ENCODE measurements at places on chromosomes 1 and 21.

DNA sequence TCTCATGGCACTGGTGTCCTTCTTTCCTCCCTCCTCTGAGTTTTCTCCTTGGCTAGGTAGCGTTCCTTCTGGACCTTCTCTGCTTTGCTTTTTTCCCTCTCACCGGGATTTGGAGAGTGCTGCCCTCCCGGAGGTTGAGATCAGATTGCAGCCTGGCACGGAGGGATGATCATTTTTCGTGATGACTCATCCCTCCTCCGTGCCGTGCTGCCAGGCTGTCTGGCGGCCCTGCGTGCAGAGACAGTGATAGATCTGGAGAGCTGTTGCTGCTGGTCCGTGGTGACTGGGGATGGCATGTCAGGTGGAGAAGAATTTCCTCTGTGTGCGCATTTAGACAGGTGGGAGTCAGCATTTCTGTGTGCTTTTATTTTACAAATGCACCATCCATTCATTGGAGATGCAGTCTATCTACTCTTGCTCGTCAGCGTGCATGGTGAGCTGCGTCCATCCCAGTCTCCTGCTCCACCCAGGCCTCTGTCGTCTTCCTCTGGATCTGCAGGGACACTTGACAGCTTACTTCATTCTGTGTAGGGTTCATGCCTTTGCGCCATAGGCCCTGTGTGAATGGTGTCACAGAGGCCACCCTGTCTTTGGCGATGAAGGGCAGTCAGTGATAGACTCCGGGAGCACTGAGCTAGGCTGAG, 104.4 kb downstream of the PCBP3 start:
- no peak for DNase-seq

GRCh38 chr1:187476671-187477070, 647.9 kb downstream of the PLA2G4A start:
- no peak for DNase-seq

- DNase-seq, result no peak
Measured at GRCh38 chr1:205068001-205068400, 16.3 kb downstream of the TMEM81 start.

DNA sequence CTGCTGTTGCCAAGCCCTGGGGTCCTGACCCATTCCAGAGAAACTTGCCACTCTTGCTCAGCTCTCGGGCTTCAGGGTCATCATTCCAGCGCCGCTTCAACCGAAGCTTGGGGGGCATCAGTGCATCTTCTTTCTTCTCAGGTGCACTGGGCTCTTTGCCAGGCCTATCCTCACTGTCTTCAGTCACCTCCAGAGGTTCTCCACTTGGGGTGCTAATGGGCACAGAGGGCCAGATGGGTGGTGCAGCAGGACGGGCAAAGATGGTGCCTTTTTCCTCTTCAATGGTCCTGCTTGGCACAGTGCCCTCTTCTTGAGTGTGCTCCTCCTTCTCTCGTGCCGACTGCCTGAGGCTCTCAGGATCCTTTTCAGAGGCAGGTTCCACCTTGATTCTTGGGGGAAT, 13.3 kb downstream of the ETV3 start:
- DNase-seq, result no peak

- no peak for DNase-seq
Measured at GRCh38 chr21:43334214-43334958, 92.5 kb downstream of the SIK1 start.

- no peak for DNase-seq
Measured at GRCh38 chr1:243851257-243851756, 1.3 kb upstream of the AKT3 start.

GRCh38 chr1:88216441-88216840, 467.6 kb upstream of the PKN2 start:
- DNase-seq, result no peak

DNA sequence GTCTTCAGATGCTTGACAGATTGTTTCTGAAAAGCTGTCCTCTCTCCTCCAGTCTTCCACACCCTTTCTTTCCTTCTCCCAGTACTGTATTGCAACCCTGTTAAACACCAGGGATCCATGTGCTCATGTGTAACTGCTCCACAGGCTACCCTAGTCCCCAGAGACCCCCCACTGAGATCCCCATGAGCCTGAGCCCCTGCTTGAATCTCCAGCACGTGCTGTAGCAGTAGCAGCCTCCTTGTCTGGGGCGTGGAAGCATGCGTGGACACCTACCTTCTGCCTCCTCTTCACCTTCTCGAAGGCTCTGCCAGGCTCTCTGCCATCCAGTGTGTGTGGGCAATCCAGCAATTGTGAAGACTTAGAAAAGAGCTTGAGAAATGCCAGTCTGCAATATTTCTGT, 25.2 kb downstream of the GPR137B start:
- DNase-seq, result no peak

DNA sequence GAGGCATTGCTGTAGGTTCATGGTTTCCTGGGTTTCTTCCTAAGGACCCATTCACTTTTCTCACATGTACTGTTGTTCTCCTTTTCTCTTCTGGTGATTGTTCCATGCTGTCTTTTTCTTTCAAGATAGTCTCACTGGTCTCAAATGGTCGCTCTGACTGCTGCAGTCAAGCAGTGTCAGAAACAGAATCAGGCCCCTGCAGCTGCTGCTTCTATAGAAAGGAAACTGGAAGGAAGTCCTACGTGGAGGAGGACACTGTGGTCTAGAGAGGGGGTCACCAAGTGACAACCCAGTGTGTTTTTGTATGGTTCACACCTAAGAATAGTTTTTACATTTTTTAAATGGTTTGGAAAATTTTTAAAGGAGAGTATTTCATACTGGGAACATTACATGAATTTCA, 2.4 kb downstream of the NECAP2 start:
- DNase-seq, result no peak

- DNase-seq, result no peak
Measured at GRCh38 chr1:161915978-161916377, 107.7 kb downstream of the OLFML2B start.

DNA sequence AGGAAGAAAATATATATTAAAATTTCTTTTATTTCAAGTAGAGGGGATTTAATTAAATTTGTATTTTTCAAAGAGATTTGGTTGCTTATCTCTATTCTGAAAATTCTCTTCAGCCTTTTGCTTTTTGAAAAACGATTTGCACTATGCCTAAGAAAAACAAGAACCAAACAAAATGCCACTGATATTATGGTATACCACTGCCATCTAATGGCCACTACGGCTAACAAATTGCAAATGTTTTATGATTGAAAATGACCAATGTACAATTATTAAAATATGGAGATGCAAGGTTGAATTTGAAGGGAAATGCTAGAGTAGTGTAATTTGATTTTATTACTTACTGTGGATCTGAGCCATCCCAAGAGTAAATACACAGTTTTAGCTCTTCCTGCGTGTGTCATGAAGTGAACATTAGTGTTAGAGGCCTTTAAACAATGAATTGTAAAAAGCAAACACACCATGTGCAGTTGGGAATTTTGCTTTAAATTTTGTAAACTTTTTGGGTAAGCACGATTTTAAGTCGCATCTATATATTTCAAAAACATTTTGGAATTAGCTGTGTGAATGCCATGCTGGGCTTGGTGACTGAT, 137.4 kb upstream of the USP25 start:
- no peak for DNase-seq

- no peak for DNase-seq
Measured at GRCh38 chr1:60567256-60567655, 493.7 kb upstream of the C1orf87 start.

DNA sequence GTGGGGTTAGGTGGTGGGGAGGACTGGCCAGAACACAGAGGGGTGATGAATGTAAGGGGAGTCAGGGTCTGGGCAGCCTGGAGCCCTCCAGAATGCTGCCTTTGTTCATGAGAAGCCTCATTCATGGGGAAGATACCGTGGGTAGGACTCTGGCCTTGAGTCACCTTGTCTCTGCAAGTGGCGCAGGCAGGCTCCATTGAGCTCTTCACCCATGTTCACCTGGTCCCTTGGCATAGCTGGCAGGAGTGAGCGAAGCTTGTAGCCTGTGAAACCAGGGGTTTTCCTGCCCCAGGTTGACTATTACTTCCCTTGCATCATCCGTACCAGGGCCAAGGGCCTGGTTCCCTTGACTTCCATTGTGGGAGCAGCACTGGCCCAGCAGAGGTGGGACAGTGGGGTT, 25.8 kb downstream of the SOX13 start:
- no peak for DNase-seq

GRCh38 chr1:226158457-226158856, 28.1 kb downstream of the ACBD3 start:
- no peak for DNase-seq

GRCh38 chr21:44907225-44907965, 13.3 kb downstream of the ITGB2 start:
- no peak for DNase-seq

DNA sequence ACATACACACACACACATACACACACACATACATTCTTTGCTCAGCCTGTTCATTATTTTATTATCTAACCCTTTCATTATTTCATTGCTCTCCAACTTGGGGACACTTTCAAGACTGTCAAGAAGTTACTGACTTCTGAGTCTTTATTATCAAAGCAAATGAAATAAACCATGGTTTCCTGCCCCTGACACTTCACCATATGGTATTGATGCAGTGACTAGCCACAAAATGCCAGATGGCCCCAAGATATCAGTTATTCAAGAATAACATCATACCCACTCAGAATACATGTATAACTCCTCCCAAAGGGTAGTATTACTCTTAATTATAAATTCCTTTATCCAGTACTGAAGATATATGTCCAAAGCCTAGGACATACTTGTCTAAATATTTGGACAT, 197.3 kb downstream of the MRPL39 start:
- no peak for DNase-seq

DNA sequence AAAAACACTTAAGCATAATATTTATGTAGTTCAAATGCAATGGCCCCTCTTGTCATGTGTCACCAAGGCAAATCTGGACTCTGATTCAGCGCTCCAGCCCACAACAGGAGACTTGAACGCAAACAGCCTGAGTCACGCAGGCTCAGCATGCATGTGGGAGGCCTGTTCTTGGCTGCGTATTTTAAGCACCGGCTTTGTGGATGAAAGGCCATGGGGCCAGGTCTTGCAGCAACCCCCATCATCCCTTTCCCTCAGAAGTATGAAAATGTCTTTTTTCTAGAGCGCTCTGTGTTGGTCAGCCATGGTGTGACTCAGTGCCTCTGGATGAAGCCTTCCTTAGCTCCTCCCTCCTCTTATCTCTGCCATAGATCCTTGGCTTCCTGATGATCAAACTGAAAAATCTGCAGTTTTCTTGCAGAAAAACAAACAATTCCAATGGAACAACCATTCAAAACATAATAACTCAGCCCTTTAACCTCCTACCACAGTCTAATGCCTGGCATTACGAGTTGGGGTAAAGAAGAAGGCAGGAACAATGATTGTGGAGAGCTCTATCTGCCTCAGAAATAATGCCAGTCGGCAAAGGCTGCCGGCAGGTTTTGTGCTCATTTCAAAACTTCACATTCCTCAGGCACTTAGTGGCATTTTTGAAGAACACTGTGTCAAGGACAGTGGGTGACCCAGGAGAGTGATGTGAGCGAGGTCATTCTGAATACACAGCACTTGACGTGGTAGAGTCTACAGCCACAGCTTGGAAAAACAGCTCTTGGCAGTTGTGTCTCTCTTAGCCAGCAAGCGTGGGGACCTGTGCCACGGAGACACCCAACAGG, 167.5 kb downstream of the CLIC6 start:
- DNase-seq, result no peak

- DNase-seq, result no peak
Measured at GRCh38 chr1:44537538-44537937, 132.5 kb downstream of the RNF220 start.

DNA sequence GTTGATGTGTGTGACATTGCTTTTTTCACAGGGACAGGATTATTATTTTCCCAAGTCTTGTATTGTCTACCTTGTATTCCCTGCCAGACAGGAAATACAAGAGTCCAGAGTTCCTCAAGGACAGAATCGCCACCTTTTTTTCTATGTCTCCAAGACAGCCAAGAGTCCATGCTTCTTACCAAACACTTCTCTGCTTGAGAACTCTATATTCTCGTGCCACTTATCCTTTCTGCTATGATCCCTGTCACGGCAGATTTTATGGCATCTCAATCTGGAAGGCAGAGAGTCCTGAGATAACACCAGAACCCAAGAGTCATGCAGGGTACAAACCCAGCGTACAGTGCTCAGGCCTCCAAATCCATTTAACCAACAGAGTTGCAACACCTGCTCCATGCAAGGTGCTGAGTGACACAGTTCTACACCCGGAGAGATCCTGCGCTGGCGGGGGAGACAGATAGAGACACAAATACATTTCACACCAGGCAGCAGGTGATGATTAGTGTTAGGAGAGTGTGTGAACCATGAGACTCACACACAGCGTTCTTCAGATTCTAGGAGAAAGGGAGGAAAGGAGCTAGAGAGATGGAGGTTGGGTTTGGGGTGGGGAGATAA, 107.6 kb downstream of the NAV1 start:
- DNase-seq, result no peak

DNA sequence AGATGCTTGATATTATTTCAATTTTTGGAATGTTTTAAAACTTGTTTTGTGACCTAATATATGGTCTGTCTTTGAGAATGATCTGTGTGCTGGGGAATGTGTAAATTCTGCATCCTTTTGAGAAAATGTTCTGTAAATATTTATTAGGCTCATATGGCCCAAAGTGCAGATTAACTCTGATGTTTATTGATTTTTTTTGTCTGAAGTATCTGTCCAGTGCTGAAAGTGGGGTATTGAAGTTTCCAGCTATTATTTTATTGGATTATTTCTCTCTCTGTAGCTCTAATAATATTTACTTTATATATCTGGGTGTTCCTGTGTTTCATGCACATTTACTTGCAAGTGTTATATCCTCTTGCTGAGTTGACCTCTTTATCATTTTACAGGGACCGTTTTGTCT, 1397.2 kb downstream of the PLA2G4A start:
- DNase-seq, result no peak

GRCh38 chr1:177959811-177960515, 9.9 kb downstream of the SEC16B start:
- no peak for DNase-seq

- no peak for DNase-seq
Measured at GRCh38 chr1:33586795-33587194, 114.3 kb downstream of the ZSCAN20 start.

DNA sequence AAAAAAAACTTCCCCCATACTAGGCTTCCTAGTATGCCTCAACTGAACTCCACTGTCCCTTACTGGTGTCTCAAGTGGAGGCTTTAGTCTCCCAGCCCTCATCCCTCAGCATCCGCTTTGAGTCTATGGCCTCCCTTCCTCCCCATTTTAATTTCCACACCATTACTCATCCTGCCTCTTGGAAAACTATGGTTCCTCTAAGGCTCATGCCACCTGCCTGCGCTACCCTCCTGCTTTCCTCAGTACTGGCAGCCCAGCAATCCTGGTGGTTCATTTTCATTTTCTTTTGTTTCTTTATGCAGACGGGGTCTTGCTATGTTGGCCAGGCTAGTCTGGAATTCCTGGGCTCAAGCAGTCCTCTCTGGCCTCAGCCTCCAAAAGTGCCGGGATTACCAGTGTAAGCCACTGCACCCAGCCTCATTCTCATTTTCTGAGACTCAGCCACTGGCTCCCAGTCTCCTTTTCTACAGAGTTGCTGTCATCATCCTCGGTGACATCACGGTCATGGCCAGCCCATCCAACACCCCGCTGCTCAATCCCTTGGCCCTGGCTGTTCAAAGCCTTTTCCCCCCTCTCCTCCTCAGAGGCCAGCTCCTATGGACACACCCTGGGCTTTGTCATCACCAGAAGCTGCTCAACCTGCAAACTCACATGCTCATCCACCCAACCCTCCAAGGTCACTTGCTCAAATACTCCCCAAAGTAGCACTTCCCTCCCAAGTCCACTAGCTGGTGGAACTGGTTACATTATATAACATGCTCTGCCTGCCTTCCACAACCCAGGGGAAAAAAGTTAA, 2.3 kb upstream of the PMVK start:
- DNase-seq, result no peak
